ENCODE measurements at places on chromosomes 6 and 20. TPM values are rescaled to one million over a fixed set of nuclear protein-coding genes. Genes with fewer than 3 reads are reported as not detected.

BEND6 gene
- total RNA-seq = 1.2 TPM

DNA sequence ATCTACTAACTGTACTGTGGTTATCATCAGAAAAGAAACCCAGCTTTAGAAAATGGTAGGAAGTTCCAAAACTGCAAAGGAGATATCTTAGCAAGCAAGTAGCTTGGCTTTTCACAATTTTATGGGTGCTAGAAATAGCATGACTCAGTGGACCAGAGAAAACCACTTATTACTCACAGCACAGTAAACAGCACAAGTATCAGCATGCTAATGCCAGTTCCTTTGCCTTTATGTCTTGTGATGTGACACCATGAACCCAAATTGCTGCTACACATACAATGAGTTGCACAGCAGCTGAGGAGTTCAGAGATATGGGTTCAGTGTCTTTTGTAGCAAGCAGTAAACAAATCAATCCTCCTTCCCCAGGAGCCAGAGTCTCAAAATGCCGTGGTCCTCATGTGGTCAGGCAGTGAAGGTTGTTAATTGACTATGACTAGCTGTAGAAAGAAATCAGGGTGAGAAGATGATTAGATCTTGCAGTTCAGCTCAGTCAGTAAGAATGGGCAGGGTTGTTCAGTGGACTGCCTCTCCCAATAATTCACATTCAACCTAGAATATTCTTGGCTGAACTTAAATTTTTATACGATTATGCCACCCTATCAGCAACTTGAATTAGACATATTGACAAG is 73.3 kb downstream of the OPRM1 start:
- DNase-seq = no peak
- no peak overlapping the region for H3K27ac ChIP-seq
- no peaks in the 10 kb centered on the region for H3K27me3 ChIP-seq
- no peaks in the 10 kb centered on the region for H3K36me3 ChIP-seq

- no peak overlapping the region for H3K27ac ChIP-seq
- no peak for DNase-seq
- no peaks in the 10 kb centered on the region for H3K36me3 ChIP-seq
- H3K27me3 ChIP-seq = peaks cover 27% of the 10 kb centered on the region
- no peak overlapping the region for H3K4me3 ChIP-seq
Observed at GRCh38 chr20:58800134-58800871, 50.4 kb downstream of the GNAS-AS1 start.

MOG gene
- not detected for total RNA-seq

- H3K4me3 ChIP-seq = no peak overlapping the region
- no peaks in the 10 kb centered on the region for H3K27me3 ChIP-seq
- no peaks in the 10 kb centered on the region for H3K36me3 ChIP-seq
- H3K4me1 ChIP-seq = peaks cover 3% of the 10 kb centered on the region
- no peak for DNase-seq
Observed at GRCh38 chr20:14199111-14199510, 138.3 kb downstream of the FLRT3 start.

DNA sequence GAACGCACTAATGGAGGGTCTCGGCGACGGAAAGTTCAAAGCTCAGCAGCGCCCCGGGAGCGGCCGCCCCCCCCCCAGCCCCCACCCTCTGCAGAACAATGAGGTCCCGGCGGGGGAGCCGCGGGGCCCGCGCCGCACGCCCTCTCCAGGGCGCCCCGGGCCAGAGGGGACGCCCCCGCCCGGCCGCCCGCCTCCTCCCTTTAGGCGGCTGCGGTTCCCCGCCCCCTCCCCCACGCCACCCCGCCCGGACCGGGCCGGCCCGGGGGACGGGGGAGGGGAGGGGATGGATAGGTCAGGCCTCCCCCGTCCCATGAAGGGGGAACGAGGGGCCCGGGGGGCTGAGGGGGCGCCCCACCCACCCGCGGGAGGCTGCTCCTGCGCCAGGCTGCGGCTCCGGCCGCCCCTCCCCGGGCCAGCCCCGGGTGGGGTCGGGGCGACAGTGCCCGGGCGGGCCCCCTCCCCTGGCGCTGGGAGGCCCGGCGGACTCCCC is 1.5 kb downstream of the NOL4L start:
- no peaks in the 10 kb centered on the region for H3K36me3 ChIP-seq
- no peak overlapping the region for H3K27ac ChIP-seq
- peak overlapping the region; percentile 60 for H3K4me3 ChIP-seq
- peaks cover 11% of the 10 kb centered on the region for H3K27me3 ChIP-seq

- no peak overlapping the region for H3K4me3 ChIP-seq
- no peaks in the 10 kb centered on the region for H3K36me3 ChIP-seq
- no peak for DNase-seq
- peaks cover 3% of the 10 kb centered on the region for H3K4me1 ChIP-seq
Observed at GRCh38 chr6:75794351-75794846, 45.4 kb downstream of the MYO6 start.

DNA sequence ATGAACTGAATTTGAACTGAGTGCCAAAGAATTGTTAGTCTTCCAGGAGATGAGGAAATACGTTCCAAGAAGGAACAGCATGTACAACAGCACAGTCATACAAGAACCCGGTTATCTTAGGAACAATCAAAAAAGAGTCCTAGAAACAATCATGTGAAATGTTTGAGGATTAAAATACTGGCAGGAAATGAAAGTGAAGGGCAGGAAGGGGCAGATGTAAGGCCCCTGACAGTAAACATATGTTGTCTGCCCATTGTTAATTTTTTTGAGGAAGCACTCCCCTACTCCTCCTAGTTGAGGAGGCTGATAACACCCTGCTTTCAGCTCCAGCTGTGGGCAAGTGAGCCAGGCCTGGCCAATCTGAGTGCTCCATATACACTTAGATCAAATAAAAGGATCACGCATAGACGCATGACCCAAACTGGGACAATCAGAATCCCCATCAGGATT is 220.9 kb downstream of the HACE1 start:
- no peak overlapping the region for H3K4me3 ChIP-seq
- no peak for DNase-seq
- H3K4me1 ChIP-seq = peaks cover 33% of the 10 kb centered on the region
- H3K27me3 ChIP-seq = no peaks in the 10 kb centered on the region

ADNP gene
- total RNA-seq = 54.1 TPM

GRCh38 chr6:69232008-69232407 is 564.8 kb downstream of the LMBRD1 start:
- no peak for DNase-seq
- H3K27ac ChIP-seq = no peak overlapping the region
- no peaks in the 10 kb centered on the region for H3K27me3 ChIP-seq
- no peaks in the 10 kb centered on the region for H3K4me1 ChIP-seq
- H3K36me3 ChIP-seq = no peaks in the 10 kb centered on the region
- H3K4me3 ChIP-seq = no peak overlapping the region

- H3K27ac ChIP-seq = no peak overlapping the region
- H3K4me1 ChIP-seq = no peaks in the 10 kb centered on the region
- no peaks in the 10 kb centered on the region for H3K36me3 ChIP-seq
- no peak overlapping the region for H3K4me3 ChIP-seq
- no peak for DNase-seq
- H3K27me3 ChIP-seq = no peaks in the 10 kb centered on the region
Observed at GRCh38 chr20:40524071-40524470, 165.0 kb downstream of the MAFB start.

GRCh38 chr6:126086560-126086959 is 100.2 kb downstream of the TRMT11 start:
- H3K4me1 ChIP-seq = no peaks in the 10 kb centered on the region
- no peaks in the 10 kb centered on the region for H3K27me3 ChIP-seq
- no peak overlapping the region for H3K27ac ChIP-seq
- no peak for DNase-seq

KCNB1 gene
- total RNA-seq = 0.41 TPM

GRCh38 chr20:34023937-34024722 is 30.4 kb downstream of the RALY start:
- H3K4me3 ChIP-seq = no peak overlapping the region
- no peak for DNase-seq
- peaks cover 43% of the 10 kb centered on the region for H3K4me1 ChIP-seq
- no peaks in the 10 kb centered on the region for H3K27me3 ChIP-seq
- H3K27ac ChIP-seq = no peak overlapping the region
- no peaks in the 10 kb centered on the region for H3K36me3 ChIP-seq

- no peaks in the 10 kb centered on the region for H3K36me3 ChIP-seq
- H3K27me3 ChIP-seq = no peaks in the 10 kb centered on the region
- H3K4me1 ChIP-seq = no peaks in the 10 kb centered on the region
- H3K27ac ChIP-seq = no peak overlapping the region
- no peak overlapping the region for H3K4me3 ChIP-seq
Observed at GRCh38 chr20:11311659-11312224, 606.0 kb upstream of the BTBD3 start.

DNA sequence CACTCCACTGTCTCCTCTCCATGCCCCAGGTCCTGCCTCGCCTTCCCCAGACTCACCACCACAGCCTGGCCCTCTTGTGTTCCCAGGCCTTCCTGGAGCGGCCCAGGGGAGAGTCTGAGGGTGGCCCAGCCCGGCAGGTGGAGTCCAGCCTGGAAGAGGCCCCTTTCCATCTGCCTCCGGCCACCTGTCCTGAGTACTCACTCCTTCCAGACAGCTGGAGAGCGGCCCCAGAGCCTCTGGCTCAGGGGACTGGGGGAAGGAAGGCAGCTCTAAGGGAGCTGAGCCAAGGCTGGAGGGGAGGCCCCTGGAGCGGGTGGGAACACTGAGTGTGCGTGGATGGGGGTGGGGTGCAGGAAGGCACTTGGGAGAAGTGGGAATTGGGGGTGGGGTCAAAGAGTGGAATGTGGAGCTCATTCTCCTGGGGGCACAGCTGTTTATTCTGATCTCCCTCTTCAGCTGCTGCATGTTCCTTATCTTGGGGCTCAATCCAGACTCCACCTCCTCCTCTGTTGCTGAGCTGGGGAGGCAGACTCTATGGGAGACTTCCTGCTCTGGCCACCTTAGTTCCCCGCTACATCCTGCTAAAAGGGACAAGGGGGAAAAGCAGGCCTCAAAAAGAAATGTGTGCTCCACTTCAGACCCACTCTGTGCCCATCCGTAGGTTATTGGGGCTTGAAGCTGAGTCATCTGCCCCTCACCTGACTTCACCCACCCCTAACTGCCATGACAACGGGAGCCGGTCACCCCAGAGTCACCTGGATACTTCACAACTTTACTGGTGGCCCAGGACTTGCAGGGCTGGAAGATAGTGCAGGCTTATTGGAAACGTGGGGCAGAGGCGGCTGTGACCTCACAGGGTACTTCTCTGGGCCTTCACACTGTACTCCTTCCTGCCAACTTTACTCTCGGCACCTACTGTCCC is 19.5 kb upstream of the TAF8 start:
- peak overlapping the region; percentile 47 for H3K27ac ChIP-seq
- no peak overlapping the region for H3K4me3 ChIP-seq
- DNase-seq = peak; percentile 73
- H3K36me3 ChIP-seq = peaks cover 12% of the 10 kb centered on the region

GRCh38 chr20:4134861-4135379 is 119.6 kb upstream of the RNF24 start:
- no peak overlapping the region for H3K27ac ChIP-seq
- DNase-seq = no peak
- H3K27me3 ChIP-seq = peaks cover 11% of the 10 kb centered on the region
- no peak overlapping the region for H3K4me3 ChIP-seq
- H3K4me1 ChIP-seq = no peaks in the 10 kb centered on the region

DNA sequence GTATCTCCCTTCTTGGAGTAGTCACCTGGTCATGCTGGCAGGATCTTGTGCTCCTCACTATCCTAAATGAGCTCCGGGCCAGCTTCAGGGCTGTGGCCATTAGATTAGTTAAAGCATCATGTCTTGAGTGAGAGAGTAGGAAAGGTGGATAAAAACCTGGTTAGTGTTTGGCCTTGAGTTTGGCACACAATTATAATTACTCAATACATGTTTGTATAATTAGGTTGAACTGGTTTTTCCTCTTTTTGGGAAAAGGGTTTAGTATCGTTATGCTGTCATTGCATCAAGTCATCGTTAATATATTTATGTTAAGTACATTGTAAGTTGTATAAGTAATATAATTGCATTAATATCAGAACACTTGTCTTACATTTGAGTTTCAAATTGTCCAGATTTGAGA is 126.3 kb downstream of the CDKAL1 start:
- H3K4me1 ChIP-seq = peaks cover 5% of the 10 kb centered on the region
- no peak overlapping the region for H3K27ac ChIP-seq
- no peaks in the 10 kb centered on the region for H3K27me3 ChIP-seq
- no peaks in the 10 kb centered on the region for H3K36me3 ChIP-seq

ASXL1 gene
- 79.1 TPM for total RNA-seq

- no peak overlapping the region for H3K27ac ChIP-seq
- H3K36me3 ChIP-seq = no peaks in the 10 kb centered on the region
- no peaks in the 10 kb centered on the region for H3K4me1 ChIP-seq
- H3K27me3 ChIP-seq = no peaks in the 10 kb centered on the region
Observed at GRCh38 chr6:168206186-168206585, 113.4 kb downstream of the DACT2 start.

GRCh38 chr20:10718661-10719060 is 44.9 kb upstream of the JAG1 start:
- no peak for DNase-seq
- H3K36me3 ChIP-seq = no peaks in the 10 kb centered on the region
- no peak overlapping the region for H3K27ac ChIP-seq
- H3K4me1 ChIP-seq = peaks cover 10% of the 10 kb centered on the region
- H3K4me3 ChIP-seq = no peak overlapping the region
- H3K27me3 ChIP-seq = no peaks in the 10 kb centered on the region

HLA-DPA1 gene
- total RNA-seq = 491 TPM

LPA gene
- total RNA-seq = not detected

DNA sequence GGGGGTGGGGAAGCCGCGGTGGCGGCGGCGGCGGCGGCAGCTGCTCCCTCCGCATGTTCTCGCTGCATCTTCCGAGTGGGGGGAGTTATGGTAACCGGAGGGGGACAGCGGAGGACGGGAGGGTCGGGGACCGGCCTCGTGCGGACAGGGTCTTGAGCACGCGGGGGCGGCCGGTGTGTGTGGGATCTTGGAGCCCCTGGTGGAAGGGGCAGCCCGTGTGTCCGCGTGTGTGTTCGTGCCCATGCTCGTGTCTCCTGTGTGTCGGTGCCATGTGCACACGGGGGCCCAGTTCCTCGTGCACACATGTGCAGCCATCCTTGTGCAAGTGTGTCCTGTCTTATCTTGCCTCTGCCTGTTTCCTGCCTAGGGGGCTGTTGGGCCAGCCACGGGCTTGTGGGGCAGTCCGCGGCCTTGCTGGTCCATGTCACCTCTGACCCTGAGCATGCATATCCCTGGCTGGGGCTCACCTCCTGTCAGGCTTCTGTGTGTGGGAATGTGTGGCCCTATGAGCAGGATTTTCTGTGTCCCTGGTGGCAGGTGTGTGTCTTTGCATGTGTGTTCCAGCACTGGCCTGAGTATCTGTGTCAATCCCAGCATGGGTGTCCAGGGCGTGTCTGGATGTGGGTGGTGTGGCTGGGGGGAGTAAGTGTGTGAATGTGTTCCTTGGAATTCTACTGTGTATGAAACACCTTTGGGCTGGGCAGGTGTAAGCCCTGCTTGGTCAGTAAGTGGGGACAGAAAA is 8.5 kb downstream of the SYNGAP1 start:
- no peaks in the 10 kb centered on the region for H3K36me3 ChIP-seq
- H3K4me3 ChIP-seq = peak overlapping the region; percentile 45
- H3K27ac ChIP-seq = peak overlapping the region; percentile 39
- no peak for DNase-seq
- peaks cover 55% of the 10 kb centered on the region for H3K4me1 ChIP-seq
